Amygdala (tissue), 56 donors: ENCODE measurements at places on chromosomes 12 and 14.
A peak's percentile ranks its signal among the peaks of the same experiment; 100 is the strongest.

GRCh38 chr12:30822385-30823155 lies 67.8 kb upstream of the CAPRIN2 start:
- DNase-seq, result peak; percentile 47

GRCh38 chr14:82766996-82767395 lies 1233.3 kb upstream of the SEL1L start:
- no peak for DNase-seq

DNA sequence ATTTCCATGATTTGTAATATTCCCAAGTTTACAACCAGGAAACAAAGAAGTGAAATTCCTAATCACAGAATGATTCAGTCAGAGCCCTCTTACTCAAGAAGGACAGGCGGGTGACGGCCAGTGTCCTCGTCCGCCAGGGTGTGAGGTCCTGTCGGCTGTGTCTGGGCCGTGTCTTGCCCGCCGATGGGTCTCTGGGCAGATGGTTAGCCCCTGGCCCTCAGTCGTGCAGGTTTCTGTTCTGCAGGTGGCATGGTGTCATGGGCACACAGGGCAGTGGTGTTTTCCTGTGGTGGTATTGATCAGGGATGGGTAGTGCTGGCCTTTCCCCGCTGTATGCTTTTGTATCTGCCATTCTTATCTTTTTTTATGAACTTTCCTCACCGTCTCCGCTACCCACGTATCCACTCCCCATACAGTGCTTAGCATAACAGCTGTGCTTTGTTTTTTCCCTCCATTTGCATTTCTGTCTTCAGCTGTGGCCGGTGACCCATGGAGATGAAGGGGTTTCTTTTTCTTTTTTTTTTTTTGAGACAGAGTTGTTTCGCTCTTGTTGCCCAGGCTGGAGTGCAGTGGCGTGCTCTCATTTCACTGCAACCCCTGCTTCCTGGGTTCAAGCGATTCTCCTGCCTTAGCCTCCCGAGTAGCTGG lies 100.7 kb downstream of the TSPAN9 start:
- DNase-seq, result no peak

DNA sequence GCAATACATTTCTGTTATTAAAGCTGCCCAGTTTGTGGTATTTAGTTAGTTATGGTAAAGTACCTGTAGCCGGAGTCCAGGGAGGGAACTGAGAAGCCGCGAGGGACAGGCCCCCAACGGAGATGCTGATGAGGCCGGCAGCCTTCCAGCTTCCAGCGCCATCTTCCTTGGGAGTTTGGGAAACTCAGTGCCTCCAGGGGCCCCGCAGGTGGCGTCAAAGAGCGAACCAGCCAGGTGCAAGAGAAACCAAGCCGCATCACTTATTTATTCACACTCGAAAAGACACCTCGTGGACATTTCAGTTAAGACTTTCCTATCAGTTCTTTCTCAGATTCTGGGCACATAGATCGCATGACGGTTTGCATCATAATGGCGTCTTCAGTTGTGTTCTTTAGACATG lies 216.6 kb downstream of the GLT1D1 start:
- no peak for DNase-seq

GRCh38 chr14:68305738-68306137 lies 486.2 kb downstream of the RAD51B start:
- peak; percentile 18 for DNase-seq

DNA sequence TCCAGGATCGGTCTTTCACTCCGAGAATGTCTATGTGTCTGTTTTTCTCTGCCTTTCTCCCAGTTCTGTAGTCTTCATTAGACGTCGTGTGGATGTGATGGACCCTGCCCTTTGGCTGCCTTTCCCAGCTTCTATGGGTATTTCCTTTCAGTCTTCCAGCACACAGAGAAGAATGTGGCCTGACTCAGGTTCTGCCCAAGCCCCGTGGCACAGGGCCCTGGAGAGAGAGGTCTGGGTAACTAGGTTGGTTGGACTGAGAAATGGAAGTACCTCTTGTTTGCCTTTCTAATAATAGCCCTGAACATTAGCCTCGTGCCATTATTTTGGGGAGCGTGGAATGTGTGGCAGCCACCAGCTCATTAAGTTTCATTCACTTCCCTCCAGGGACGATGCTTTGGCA lies 3.8 kb downstream of the FOXJ2 start:
- DNase-seq, result no peak

DNA sequence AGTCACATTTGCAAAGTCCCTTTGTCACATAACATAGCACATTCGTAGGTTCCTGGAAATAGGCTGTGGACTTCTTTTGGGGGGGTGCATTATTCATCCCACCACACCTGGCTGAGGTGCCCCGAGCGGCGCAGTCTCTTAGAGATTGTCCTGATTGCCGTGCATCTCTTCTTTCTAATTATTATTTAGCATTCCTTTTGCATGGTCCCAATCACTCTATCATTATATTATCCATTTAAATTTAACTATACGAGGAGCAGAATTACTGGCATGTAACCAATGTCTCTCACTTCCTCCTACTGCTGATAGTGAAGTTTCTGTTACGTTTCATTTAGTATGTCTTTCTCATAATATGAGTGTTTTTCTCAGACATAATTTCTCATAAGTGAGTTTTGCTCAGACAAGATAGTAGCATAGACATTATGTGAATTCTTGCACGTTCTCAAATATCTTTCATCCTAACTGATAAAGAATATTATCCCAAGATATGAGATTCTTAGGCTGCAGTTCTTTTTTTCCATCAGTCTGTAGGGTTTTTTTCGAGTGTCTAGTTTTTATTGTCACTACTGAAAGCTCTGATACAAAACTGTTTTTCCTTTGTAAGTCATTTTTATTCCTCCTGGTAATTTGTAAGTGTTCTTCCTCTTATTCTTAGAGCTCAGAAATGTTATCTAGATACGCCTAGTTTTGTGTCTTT lies 444.3 kb downstream of the NELL2 start:
- DNase-seq, result no peak

DNA sequence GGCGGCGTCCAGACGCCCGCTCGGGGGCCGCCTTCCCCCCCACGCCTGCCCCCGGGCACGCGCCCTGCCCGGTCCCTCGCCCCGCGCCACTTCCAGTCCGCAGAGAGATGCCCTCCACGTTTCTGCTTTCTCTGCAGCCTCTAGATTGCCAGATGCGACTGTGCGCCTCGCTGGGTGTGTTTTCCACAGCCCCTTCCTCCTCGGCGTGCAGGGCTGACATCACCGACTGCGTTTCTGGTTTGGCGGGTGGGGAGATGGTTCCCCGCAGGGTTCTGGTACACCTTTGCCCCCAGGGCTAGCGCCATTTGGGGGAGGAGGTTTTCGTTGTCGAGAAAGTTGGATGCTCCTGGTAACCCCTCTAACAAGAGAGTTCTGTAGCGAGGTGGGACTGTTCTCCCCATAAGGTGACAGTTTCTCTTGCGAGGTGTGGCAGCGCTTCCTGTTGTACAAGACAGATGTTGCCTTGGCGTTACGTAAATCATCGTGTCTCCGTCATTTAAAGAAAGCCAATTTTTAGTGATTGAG lies 1.5 kb downstream of the CALM1 start:
- peak; percentile 77 for DNase-seq

- no peak for DNase-seq
Measured at GRCh38 chr12:47473091-47473490, 232.7 kb downstream of the RPAP3 start.

- no peak for DNase-seq
Measured at GRCh38 chr12:1779783-1780182, 40.6 kb upstream of the LRTM2 start.

- DNase-seq, result no peak
Measured at GRCh38 chr14:54225457-54226060, 171.2 kb upstream of the CDKN3 start.

DNA sequence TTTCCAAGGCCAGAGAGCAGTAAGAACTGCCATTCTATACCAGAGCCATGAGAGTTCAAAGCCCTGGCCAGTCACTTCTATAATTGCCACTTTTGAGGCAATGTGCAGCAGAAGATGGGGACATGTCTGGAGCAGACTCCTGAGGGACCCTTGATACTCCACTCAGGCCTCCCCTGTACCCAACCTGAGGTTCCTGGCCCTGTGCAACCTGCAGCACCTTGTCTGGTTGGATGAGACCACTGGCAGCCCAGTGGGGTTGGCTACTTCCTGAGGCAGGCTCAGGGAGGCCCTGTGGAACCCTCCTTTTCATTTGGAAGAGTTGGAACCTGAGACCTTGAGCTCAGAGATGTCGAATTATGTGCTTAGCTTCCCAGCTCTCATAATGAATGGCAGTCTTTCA lies 54.4 kb downstream of the GALNT16 start:
- DNase-seq, result no peak

- DNase-seq, result no peak
Measured at GRCh38 chr12:19196959-19197630, 67.6 kb downstream of the PLEKHA5 start.

- no peak for DNase-seq
Measured at GRCh38 chr12:87315-87714, 20.7 kb downstream of the IQSEC3 start.

GRCh38 chr14:99320105-99320572 lies 48.1 kb upstream of the BCL11B start:
- no peak for DNase-seq

DNA sequence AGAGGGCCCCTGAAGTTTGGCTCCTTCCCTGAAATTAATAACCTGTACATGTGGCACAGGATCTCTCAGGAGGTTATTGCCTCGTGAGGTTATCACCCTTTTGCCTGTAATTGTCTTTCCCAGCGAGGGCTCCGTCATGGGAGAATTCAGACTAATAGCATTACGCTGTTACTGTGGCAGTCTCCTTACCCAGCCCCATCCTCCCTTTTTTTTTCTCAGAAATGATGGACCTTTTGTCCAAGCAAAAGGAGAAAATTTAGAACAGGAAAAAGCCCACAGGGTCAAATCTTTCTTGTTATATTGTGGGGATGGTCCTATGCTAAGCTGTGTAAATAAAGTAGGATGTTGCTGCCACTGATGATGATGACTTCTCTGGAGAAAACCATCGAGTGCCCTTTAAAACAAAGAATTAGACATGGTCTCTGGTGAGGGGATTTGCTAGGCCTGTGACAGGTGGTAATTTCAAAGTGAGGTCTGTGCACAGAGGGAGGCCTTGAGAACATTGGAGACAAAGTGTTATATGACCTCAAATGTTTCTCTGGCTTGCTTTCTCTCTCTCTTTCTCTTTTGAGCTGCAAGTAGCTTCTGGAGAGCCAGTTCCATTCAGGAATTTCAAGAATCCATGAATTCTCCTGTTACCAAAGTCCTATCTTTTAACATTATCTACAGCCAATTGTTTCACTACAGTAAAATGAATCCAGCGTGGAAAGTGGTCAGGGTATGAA lies 357.2 kb downstream of the BMP4 start:
- no peak for DNase-seq

DNA sequence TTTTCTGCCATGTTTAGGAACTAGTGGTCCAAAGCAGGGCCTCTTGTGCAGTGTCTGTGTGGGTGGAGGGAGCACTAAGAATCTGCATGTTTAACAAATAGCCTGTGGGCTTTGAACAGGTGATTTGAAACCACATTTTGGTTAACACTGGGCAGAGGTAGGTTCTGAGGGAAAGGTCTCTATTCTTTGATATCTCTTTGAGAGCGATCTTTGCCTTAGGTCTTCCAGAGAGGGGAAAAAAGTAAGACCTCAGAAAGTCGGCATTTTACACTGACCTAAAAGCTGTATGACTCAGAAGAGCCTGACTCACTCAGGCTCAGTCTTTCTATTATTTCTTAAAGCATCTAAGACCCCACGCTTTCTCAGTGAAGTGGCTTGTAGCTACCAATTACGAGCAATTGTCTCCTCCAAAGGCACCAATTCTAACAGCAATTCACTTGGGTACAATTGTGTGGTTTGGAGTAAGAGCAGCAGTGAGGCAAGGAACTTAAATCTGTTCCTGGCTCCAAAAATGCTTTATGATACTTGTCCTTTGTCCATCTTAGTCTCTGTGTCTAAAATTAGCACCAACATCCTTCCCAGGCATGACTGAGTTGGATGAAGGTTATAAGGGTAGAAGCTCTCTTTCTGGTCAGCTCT lies 8.8 kb downstream of the EIF2B2 start:
- DNase-seq, result no peak

DNA sequence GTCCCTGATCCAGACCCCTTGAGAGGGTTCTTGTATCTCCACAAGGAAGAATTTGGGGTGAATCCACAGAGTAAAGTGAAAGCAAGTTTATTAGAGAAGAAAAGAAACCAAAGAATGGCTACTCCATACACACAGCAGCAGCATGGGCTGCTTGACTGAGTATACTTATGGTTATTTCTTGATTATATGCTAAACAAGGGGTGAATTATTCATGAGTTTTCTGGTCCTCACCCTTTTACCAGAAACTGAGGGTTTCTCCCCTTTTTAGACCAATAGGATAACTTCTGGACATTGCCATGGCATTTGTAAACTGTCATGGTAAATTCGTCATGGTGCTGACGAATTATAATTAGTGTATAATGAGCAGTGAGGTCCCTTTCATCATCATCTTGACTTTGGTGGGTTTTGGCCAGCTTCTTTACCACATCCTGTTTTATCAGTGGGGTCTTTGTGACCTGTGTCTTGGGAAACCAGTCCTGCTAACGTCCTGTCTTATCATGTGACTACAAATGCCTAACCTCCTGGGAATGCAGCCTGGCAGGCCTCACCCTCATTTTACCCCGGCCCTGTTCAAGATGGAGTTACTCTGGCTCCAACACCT lies 121.9 kb downstream of the SPTSSA start:
- no peak for DNase-seq

GRCh38 chr14:105167303-105168092 lies 1.1 kb downstream of the JAG2 start:
- no peak for DNase-seq

GRCh38 chr12:546920-547845 lies 87.4 kb downstream of the B4GALNT3 start:
- peak; percentile 31 for DNase-seq

DNA sequence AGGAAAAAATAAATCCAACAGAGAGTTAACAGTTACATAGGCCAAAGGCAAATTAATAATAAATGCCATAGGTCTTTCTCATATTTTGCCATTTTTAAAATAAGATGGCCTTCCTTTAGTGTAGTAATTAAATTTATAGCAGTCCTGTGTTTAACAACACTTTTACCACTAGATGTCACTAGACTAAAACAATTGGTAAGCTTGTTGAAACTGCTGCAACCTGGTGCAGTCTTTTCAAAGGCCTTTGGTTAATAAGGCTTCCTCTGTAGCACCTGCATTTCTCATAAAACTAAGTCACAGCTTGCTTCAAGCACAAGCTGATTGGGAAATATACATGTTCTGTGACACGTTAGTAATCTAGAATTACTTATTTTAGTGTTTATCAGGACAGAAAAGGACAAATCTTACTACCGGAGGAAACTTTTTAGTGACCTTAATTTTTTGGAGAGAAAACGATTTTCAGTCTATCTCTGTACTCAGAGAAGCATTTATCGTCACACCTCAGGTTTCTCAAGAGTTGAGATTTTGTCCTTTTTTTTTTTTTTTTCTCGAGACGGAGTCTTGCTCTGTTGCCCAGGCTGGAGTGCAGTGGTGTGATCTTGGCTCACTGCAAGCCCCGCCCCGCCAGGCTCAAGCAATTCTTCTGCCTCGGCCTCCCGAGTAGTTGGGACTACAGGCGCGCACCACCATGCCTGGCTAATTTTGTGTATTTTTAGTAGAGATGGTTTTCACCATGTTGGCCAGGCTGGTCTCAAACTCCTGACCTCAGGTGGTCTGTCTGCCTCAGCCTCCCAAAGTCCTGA lies 20.0 kb downstream of the BORCS5 start:
- DNase-seq, result no peak
